ENCODE measurements at places on chromosomes 3 and 15.

- no peak for DNase-seq
These were observed 20.2 kb downstream of the SIN3A start for GRCh38 chr15:75431270-75431669.

GRCh38 chr15:85030301-85030929 lies 48.8 kb downstream of the PDE8A start:
- DNase-seq, result no peak

GRCh38 chr15:68303134-68303533 lies 25.6 kb downstream of the FEM1B start:
- no peak for DNase-seq

DNA sequence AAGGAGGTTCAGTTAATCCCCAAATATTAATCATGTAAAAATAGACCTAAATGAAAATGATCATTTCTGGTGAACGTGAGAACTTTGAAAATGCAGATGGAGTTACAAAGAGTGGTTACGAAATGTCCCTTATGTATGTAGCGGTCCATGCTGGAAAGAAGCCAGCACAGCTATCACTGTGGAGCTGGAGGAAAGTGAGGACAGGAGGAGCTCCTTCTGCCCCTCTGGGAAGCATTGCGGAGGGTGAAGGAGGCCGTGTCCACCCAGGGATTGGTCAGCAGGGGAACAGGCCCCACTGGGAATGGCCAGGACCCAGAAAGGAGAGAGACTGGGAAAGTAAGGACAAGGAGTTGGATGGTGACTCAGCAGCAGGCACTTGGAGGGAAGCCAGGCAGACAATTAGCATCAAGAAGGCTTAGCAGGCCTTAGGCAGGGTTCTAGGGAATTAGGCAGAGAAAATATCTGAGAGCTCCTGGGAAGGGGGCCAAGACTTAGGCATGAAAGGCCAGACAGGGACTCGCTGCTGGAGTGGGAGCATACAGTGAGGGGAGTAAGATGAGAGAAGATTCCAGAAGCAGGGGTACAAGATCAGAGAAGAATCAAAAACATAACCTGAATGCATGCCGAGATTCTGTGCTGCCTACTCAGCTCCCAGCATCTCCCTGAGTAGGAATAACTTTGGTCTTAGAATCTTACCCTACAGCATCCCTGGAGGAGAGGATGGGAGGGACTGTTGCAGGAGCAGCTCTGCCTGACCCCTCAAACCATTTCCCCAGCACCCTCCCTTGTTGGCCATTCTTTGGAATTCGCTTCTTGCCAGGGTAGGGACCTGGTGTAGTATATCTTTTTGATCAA lies 171.0 kb upstream of the UMPS start:
- no peak for DNase-seq

DNA sequence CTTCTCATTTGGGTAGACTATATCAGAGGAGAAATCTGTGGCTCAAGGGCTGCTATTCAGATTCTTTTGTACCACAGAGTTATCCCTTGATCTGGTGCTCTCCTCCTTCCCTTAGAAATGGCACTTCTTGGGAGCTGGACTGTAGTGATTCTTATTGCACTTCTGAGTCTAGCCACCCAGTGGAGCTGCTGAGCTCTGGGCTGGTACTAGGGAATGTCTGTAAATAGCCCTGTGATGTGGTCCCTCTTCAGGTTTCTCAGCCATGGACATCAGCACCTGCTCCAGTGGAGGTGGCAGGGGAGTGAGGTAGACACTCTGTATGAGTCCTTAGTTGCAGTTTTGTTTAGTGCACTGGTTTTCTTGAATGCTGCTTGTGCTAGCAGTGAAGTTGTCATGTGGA lies 1292.6 kb downstream of the SI start:
- no peak for DNase-seq

GRCh38 chr15:52568601-52569585 lies at the start of gene ARPP19:
ARPP19 (minus strand) TSS chr15:52569030; CDS start chr15:52568892, 138 bp downstream.
- peak; percentile 95 for DNase-seq
